Glomerular endothelial cell (primary cell): ENCODE measurements at places on chromosomes 4 and X.
A peak's percentile ranks its signal among the peaks of the same experiment; 100 is the strongest.

GRCh38 chr4:189088780-189089179, 851.9 kb upstream of the FRG1 start:
- no peak for DNase-seq

DNA sequence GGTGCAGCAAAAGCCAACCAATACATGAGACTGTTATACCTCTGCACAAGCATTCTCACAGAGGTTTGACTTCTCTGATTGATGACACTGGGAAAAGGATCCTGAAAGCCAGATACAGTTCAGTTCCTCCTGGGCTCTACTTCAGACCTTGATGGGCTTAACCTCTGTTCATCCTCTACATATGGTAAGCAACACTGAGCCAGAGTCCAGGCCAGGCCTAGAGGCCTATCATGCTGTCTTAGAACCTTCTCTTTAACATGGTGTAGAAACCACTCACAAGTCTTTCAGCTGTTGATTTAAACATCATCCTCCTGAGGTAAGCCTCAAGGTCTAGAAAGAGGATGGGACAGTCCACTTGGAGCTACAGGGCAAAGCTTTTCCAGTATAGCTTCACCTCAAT, 9.2 kb downstream of the MAD2L1 start:
- no peak for DNase-seq

GRCh38 chrX:19964017-19964710, 26.7 kb downstream of the BCLAF3 start:
- no peak for DNase-seq

GRCh38 chrX:138006180-138006579, 440.3 kb downstream of the ZIC3 start:
- no peak for DNase-seq

GRCh38 chr4:158170691-158171561, 1.9 kb downstream of the GASK1B start:
- DNase-seq = no peak

DNA sequence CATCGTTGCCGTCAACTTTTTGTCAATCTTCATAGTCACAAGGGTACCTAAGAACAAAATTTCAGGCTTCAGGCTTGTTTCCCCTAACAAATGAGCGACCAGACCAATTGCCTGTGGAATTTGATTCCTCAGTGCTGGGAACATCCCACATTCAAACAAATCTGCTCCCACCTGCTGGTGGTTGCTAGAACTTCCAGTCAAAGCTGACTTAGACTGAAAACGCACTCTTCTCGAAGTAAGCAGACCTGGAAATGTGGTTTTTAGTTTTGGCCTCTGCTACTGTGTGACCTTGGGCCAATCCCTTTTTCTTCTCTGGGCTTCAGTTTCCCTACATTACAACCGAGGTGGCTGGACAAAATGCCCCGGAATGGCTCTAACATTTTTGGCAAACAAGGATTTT, 1.8 kb upstream of the GABRQ start:
- peak; percentile 10 for DNase-seq

DNA sequence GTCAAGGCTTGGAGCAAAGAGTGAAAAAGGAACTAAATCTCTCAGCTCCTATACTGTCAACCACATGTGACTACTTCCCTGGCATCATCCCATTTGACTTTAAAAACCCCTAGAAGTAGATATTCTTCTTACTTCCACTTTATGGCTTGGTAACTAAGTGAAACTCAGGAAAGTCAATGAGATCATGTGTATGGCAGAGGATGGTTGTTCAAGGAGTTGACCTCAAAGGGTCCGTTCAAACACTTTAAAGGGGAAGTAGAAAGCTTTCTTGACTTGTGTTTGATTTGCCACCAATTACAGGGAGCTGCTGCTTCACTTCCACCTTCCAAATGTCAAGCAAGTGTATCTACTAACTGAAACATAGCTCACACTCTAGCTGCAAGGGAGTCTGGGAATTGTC, 187.2 kb downstream of the RAB28 start:
- no peak for DNase-seq

- no peak for DNase-seq
Observed at GRCh38 chrX:115892056-115892708, 278.4 kb upstream of the AGTR2 start.

DNA sequence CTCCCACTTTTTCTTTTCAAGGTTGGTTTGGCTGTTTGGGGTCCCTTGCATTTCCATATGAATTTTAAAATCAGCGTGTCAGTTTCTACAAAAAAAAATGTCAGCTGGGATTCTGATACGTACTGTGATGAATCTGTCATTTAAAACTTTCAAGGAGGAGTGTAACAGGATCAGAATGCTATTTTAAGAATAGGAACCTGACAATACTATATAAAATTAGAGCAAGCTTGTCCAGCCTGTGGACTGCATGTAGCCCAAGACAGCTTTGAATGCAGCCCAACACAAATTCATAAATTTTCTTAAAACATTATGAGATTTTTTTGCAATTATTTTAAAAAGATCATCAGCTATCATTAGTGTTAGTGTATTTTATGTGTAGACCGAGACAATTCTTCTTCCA, 56.5 kb downstream of the TMEM164 start:
- no peak for DNase-seq

GRCh38 chrX:24023972-24024669, 2.9 kb downstream of the KLHL15 start:
- no peak for DNase-seq
